ENCODE measurements at places on chromosomes 7 and 10. TPM values are rescaled to one million over a fixed set of nuclear protein-coding genes. Genes with fewer than 3 reads are reported as not detected.

The SMKR1 gene
- 0.70 TPM for polyA plus RNA-seq

- DNase-seq = no peak
Observed at GRCh38 chr7:141659501-141659900, 42.5 kb downstream of the DENND11 start.

DNA sequence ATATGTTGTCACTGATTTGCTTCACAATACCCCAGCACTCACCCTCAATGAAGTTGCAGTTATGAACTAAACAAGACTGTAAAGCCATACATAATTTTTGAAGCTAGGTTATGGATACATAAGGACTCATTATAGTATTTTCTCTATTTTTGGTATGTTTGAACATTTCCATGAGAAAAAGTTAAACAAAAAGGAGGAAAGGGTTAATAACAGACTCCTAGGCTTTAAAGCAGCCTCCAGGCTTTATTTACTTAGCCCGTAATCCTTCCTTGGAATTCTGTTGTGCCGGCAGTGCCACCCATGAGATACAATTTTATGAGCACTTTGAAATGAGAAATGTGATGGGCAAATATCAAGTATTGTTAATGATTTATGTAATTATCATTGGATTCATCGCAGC, 2.1 kb upstream of the DENND11 start:
- DNase-seq = no peak

DNA sequence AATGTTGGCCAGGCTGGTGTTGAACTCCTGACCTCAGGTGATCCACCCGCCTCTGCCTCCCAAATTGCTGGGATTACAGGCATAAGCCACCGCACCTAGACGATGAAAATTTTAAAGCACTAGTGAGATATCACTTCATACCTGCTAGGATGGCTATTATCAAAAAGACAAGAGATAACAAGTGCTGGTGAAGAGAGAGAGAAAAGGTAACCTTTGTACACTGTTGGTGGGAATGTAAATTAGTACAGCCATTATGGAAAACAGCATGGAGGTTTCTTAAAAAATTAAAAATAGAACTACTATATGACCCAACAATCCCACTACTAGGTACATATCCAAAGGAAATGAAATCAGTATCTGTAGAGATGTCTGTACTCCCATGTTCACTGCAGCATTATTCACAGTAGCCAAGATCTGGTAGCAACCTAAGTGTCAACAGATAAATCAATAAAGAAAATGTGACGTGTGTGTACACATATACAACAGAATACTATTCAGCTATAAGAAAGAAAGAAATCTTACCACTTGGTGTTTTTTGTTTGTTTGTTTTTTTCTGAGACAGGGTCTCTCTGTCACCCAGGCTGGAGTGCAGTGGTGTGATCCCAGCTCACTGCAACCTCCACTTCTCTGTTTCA, 12.5 kb downstream of the MMS19 start:
- no peak for DNase-seq

DNA sequence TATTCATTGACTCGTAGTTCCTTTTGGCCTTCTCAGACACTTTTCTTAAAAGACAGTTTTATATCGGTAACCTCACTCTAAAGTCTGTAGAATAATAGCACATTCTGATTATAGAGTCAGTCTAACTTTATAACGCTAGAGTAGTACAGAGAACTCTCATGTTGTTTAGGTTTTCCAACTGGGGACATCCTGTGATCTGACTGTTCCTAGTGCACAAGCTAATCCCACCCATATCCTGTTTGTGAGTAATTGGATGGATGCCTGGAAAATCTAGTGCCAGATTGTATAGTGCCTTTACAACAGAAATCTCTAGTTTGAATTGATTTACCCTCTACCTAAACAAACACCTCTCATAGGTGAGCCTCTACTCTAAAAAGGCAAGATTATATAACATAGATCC, 107.4 kb downstream of the ZEB1 start:
- peak; percentile 79 for DNase-seq

DNA sequence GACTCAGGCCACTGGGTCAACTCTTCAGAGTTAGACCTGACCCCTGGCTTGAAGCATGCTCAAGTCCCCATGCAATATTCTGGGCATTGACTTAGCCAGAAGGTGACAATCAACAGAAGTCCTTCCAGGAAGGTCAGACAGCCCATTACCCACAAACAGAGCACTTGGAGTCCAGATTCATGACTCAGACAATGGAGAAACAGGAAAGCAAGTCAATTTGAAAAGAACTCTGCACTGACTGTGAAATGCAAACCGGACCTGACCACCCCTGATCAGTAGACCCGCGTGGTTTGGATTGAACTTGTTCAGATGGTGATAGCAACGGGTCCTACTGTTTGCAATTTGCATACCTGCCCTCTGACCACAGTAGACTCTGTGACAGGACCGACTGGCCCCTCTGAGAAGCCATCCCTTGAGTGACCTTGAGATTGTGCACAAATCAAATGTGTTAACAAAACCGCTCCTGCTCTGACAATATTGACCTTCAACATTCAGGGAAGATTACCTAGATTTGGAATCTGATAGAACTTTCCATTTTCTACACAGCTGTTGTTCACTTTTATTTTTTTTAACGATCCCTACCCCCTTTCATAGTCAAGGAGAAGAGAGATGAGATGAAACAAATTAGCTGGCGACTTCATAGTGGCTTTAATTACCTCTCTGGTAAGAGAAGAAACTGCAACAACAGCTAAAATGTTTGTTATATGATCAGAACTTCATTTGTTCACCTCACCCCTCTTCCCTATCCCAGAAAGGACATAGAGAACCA, 138.7 kb downstream of the NRP1 start:
- peak; percentile 15 for DNase-seq

GRCh38 chr10:117885206-117885829, 161.4 kb downstream of the RAB11FIP2 start:
- DNase-seq = peak; percentile 21

DNA sequence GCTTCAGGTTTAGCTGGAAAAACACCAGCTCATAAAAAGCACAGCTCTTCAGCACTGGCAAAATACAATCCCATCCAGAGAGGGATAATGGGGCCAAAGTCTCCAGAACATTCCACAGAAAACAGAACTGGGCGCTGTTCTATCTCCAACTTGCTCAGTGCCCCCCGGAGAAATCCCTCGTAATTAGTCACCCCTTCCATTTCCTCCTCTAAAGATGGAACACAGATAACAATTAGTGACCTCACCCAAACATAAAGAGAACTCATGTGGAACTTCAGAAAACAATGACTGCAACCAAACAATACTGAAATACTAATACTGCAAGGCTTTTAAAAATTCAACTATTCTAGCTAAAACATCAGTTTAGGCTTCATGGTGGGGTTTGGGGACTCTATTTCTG, 46.3 kb downstream of the KIAA1549 start:
- DNase-seq = peak; percentile 80

GRCh38 chr7:99473315-99473596, 566 bp downstream of the ZNF789 start:
- peak; percentile 79 for DNase-seq

GRCh38 chr10:122112625-122113160, 123.7 kb downstream of the TACC2 start:
- peak; percentile 98 for DNase-seq

- no peak for DNase-seq
Observed at GRCh38 chr10:32328499-32328898, 18.5 kb downstream of the EPC1 start.

GRCh38 chr10:33938001-33938400, 603.5 kb upstream of the NRP1 start:
- peak; percentile 12 for DNase-seq

GRCh38 chr10:76583711-76584161, 1053.9 kb downstream of the KCNMA1 start:
- peak; percentile 84 for DNase-seq

- peak; percentile 95 for DNase-seq
Observed at GRCh38 chr7:17773289-17773626, 167.0 kb downstream of the SNX13 start.

DNA sequence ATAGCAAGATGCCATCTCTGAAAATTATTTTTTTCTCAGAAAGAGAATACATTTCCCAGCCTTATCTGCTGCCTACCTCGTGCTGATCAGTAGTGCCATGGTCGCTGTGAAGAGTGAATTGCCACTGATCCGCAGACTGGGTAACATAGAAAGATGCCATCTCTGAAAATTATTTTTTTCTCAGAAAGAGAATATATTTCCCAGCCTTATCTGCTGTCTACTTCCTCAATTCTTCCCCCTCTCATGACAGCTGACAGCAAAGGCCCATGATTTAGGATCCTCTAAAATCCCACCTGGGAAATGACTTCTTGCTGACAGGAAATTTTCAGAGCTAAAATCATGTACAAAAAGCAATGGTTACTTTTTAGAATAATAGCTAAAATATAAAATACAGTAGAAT, 92.5 kb upstream of the AHR start:
- DNase-seq = no peak
